ENCODE measurements at places on chromosomes 16 and 17.
A peak's percentile ranks its signal among the peaks of the same experiment; 100 is the strongest.

DNA sequence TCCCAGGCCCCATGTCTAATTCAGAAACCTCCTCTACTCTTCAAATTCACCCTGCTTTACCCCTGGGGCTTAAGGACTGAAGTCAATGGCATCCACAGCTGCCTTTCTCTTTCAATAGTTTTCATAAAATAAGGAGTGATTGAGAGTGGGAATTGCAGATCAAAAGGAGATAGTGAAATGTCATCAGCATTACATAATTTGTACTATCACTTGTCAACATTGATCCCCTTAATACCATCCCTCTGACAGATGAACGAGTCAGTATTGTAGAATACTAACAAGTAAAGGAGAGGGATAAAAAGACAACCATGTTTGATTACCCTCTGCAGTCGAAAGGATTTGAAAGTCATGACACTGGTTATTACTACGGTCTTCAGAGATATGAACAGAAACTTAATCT is 212.4 kb downstream of the TMEM114 start:
- no peak for DNase-seq

DNA sequence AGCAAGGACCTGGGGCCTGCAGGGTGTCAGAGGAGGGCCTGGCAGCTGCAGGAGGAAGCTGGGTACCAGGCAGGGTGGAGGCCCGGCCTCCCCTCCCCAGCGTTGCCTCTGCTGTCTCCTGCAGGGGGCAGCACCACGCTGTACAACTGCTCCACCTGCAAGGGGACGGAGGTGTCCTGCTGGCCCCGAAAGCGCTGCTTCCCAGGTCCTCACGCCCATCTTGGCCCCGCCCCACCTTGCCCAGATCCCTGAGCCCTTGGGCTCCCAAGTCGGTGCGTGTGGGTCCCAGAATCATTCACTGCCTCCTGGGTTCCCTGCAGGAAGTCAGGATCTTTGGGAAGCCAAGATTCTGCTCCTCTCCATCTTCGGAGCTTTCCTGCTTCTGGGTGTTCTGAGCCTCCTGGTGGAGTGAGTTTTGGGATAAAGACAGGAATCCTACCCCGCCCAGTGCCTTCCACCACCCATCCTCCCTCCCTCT is 1.2 kb downstream of the TMEM95 start:
- peak; percentile 80 for DNase-seq

DNA sequence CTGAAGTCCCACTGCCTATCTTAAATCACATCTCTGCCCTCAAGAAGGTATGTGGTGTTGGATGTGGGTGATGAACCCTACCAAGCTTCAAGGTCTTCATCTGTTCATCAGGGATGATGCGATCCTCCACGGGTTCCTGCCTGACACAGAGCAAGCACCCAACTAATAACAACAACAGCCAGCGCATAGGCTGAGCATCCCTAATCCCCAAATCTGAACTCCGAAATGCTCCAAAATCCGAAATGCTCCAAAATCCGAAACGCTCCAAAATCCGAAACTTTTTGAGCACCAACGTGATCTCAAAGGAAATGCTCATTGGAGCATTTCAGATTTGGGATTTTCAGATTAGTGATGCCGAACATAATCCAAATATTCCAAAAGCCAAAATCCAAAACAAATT is 238.9 kb upstream of the SDK2 start:
- DNase-seq = no peak

DNA sequence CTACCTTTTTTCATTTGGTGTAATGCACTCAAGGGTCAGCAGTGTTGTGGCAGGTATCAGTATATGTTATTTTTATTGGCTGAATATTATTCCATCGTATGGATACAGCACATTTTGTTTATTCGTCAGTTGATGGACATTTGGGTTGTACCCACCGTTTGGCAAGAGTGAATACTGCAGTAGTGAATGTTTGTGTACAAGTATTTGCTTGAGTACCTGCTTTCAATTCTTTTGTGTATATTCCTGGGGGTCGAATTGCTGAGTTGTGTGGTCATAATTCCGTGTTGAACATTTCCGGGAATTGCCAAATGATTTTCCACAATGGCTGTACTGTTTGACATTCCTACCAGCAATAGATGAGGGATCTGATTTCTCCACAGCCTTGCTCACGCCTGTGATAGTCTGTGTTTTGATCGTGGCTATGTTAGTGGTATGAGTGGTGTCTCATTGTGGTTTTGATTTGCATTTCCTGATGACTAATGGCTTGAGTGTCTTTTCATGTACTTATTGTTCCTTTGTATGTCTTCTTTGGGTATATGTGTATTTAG is 108.4 kb downstream of the OR1D5 start:
- no peak for DNase-seq

GRCh38 chr17:61149862-61150362 is 249.7 kb upstream of the TBX2 start:
- DNase-seq = no peak

DNA sequence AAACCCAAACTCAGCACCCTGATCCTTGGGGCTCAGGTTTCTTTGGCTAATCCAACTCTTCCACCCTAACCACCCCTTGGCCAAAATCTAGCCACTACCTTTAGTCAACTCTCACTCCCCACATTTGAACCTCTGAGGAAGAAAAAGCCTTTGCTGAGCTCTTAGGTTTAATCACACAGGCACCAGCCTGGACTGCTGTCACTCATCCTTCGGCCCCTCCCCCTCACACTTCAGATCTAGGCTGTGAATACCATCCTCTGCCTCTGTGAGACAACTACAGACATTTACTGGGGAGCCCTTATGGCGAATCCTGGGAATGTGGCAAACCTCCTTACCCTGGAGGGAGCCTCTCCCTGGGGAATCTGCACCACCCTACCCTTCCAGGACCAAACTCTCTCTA is 5.3 kb upstream of the RNASEK start:
- DNase-seq = no peak

DNA sequence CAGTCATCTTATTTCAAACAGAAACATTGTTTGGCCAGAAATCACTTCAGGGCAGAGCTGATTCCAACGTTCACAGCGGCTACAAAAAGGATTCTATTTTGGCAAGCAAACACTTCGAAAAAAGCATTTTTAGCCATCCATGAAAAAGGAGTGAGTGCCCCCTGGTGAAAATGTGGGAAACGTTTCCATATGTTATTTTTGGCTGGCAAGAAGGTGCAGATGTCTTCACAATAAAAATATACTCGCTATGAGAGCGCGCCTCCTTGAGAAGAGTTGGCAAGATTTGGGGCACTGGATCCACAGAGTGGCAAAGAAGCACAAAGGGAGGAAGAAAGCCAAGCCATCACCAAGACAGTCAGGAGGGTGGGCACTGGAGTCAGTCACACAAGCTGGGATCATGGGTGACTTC is 191.1 kb downstream of the CHD9NB start:
- no peak for DNase-seq

DNA sequence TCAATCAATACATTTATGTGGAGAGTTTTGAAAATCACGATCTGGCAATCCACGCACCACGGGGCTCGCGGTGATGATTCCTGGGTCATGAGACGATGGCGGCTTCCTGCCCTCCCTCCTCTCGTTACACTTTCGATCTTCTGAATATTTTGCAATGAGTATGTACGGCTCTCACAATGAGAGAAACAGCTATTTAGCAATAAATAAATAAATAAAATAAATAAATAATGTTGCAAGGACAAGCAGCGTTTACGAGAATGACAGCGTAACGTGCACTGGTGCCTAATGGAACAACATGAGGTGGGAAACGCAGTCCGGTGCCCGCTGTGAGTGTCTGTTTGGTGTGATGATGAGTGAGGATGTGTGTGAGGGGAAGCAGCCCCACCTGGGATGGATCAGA is 46.7 kb upstream of the JPH3 start:
- no peak for DNase-seq

DNA sequence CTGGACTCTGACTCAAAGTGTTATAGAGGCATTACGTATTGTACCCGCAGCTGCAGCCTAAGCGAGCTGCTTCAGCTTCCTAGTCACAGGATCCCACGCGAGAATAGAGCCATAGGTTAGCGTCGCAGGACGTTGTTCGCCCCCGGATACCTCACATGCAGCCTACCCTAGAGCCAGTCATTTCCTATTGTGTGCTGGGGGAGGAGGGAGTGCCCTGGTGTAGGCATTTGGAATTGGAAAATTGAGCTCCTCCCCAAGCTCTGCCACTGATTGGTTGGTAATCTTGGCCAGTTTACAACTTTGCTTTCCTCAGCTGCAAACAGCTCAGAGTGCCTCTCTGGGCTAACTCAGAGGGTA is 530 bp downstream of the NAA60 start:
- no peak for DNase-seq

DNA sequence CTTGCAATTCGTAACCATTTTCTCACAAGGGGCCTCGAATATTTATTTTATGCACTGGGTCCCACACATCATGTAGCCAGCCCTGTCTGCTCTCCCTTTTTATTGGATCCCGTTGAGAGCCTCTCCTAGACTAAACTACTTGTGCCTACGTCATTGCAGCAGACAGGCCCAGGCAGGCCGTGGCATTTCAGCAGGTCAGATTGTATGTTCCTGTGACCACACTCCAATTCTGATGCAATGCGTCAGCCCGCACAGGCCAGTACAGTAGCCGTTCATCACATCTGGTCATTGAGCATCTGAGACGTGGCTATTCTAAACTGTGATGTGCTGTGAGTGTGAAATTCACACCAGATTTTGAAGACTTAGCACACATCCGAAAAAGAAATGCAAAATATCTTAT is 42.2 kb downstream of the ABAT start:
- DNase-seq = no peak

- no peak for DNase-seq
Observed at GRCh38 chr16:24906199-24906808, 60.5 kb downstream of the SLC5A11 start.

DNA sequence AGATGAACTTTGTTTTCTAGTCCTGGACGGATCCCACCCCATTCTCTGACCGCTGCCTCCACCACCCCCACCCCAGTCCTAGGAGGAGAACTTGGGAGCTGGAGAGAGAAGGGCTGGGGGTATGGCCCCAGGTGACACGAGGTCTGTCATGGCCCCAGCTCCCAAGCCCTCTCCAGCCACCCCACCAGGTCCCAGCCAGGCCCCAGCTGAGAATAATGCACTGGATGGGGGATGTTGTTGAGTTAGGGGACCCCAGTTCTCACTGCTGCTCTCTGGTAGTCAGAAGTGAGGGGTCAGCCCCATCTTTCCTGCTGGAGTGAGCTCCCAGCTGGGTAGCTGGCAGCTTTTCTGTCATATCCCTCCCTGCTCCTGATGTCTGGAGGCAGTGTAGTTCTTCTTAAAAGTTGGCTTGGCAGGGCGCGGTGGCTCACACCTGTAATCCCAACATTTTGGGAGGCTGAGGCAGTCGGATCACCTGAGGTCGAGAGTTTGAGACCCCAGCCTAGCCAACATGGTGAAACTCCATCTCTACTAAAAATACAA is 4.6 kb upstream of the COL1A1 start:
- DNase-seq = no peak

- DNase-seq = no peak
Observed at GRCh38 chr16:57761957-57762356, 26.4 kb downstream of the KATNB1 start.

GRCh38 chr16:57700781-57701551 is 6.4 kb downstream of the DRC7 start:
- no peak for DNase-seq

GRCh38 chr16:721765-722540 is 1.0 kb downstream of the ANTKMT start:
- DNase-seq = no peak

DNA sequence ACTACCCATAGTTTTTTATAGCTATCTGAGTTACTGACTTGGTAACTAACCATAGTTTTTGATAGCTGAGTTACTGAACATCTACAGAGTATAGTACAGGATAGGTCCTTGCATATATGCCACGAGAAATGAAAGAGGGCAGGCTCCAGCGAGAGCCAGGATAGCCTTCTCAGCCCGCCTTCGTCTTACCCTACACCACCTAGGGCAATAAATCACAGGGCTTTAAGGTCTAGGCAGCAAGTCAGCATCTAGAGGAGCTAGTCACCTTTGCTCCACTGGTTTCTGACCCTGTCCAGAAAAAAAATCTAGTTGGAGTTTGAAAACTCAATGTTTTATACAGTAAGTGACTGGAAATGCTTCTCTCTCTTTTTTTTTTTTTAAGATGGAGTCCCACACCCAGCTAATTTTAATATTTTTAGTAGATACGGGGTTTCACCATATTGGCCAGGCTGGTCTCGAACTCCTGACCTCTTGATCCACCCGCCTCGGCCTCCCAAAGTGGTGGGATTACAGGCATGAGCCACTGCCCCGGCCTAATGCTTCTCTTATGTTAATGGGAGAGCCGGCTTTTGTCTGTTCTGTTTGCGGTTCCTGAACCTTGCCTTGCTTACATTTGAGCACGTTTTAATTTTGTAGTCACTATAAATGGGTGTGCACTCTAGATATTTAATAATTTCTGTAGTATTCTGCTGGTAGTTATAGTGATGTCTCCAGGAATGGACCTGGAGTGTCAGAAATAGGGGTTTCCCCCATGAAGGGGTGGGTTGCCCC is 2.8 kb downstream of the BFAR start:
- no peak for DNase-seq

DNA sequence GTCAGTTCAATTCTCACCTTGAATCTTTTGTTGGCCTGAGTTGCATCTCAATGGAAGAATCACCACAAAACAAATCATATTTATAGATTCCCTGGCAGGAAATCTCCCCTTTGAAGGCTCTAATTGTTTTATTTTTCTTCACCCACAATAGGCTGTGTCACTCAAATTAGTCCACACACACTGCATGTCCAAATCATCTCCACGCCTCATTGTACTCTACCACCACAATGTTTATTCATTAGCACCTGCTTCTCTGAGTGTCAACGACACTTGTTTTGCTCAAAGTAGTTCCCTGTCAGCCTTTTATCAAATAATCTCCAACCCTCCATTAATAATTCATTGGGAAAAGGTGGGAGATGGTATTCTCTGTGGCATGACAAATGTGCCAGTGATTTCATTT is 164.3 kb downstream of the ABCC12 start:
- DNase-seq = no peak

DNA sequence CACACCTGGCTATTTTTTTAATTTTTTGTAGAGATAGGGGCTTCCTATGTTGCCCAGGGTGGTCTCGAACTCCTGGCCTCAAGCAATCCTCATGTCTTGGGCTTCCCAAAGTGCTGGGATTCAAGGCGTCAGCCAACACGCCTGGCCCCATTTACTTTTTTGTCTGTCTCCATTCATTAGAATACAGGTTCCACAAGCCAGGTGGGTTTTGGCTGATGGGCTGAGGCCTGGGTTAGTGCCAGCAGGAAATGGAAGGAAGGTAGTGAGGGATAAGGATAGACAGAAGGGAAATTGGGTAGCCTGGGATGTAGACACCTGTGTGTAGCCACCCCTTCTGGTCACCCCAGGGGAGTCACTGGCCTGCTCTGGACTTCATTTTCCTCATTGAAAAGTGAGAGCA is 4.4 kb upstream of the IL27 start:
- DNase-seq = no peak

DNA sequence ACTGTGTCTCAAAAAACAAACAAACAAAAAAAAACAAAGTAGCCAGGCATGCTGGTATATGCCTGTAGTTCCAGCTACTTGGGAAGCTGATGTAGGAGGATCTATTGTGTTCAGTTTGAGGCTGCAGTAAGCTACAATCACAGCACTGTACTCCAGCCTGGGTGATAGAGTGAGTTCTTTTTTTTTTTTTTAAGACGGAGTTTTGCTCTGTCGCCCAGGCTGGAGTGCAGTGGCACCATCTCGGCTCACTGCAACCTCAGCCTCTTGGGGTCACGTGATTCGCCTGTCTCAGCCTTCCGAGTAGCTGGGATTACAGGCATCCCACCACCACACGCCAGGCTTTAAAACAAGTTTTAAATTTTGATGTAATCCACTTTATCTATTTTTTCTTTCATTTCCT is 80.2 kb upstream of the STAC2 start:
- no peak for DNase-seq

- no peak for DNase-seq
Observed at GRCh38 chr17:19404264-19404663, 6.8 kb upstream of the RNF112 start.

GRCh38 chr16:30382111-30382881 is at the start of gene SEPTIN1:
TSS of gene SEPTIN1 (minus strand) at chr16:30382561. CDS start at chr16:30382542, 19 bp downstream.
- no peak for DNase-seq
